ENCODE measurements at places on chromosomes 7 and 10.

DNA sequence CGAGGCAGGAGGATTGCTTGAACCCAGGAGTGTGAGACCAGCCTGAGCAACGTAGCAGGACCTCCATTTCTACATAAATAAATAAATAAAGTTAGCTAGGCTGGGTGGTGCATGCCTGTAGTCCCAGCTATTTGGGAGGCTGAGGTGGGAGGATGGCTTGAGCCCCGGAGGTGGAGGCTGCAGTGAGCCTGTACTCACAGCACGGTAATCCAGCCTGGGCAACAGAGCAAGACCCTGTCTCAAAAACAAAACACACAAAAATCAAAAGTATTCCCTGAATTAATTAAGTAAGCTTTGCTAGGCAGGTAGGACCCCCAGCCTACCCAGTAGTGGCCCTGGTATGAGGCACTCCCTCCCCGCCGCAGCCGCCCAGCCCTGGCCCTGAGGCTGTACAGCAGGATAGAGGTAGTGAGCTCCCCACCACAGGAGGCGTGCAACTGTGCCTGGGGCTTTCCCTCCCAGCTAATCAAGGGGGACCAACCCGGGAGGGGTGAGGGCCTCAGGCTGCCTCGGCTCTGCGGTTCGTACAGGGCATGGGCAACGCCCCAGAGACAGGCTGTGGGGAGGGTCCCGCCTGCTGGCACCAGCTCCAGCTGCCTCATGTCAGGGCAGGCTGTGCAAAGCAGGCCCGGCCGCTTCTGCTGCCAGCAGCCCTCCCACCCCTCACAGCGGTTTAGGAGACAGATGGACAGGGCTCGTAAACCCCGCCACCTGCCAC is 1.0 kb upstream of the CYP2W1 start:
- DNase-seq: no peak

- DNase-seq: no peak
Observed at GRCh38 chr10:59047957-59048618, 128.4 kb upstream of the PHYHIPL start.

- DNase-seq: no peak
Observed at GRCh38 chr10:73076360-73077183, 20.1 kb downstream of the P4HA1 start.

DNA sequence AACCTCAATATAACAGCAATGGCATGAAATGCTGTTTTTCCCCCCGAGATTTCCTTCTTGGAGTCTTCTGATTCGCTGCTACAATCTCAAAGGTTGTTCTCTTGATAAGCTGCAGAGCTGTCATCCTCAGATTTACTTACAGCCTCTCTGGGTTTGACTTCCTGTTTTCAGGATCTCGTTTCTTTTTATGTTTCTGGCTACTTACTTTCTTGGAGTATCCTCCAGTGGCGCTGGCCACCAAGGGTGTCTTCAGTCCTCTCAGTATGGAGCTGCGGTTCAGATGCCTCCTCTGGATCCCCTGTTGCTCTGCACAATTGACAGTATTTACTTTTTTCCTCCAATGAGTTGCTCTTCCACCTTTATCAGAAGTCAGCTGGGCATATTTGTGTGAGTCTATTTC is 152.0 kb upstream of the TMEM72 start:
- DNase-seq: no peak

- no peak for DNase-seq
Observed at GRCh38 chr10:50592961-50593418, 30.8 kb downstream of the SGMS1 start.

- no peak for DNase-seq
Observed at GRCh38 chr10:31253237-31253636, 65.8 kb upstream of the ZEB1 start.

- DNase-seq: no peak
Observed at GRCh38 chr10:42150428-42151061, 487.8 kb downstream of the ZNF33B start.

GRCh38 chr7:12066521-12066920 is 144.6 kb upstream of the TMEM106B start:
- no peak for DNase-seq
